ENCODE measurements at places on chromosomes 11 and 22. TPM values are rescaled to one million over a fixed set of nuclear protein-coding genes. Genes with fewer than 3 reads are reported as not detected.

NNMT gene
- not detected for total RNA-seq

PLA2G3 gene
- total RNA-seq, result not detected

PCNX3 gene
- total RNA-seq, result 42.4 TPM

OR56A1 gene
- not detected for total RNA-seq

XKR3 gene
- total RNA-seq, result not detected

LRRC56 gene
- total RNA-seq, result 2.8 TPM

EP300 gene
- total RNA-seq, result 78.4 TPM

UPK3A gene
- total RNA-seq, result not detected

ENTHD1 gene
- not detected for total RNA-seq

OLFML1 gene
- total RNA-seq, result not detected

ADM2 gene
- total RNA-seq, result 6.1 TPM

MAML2 gene
- total RNA-seq, result 29.4 TPM

TMPRSS4 gene
- total RNA-seq, result not detected
